SJSA1 (cell line): ENCODE measurements at places on chromosomes 3 and 15.

GRCh38 chr3:128681369-128681829 is 30.8 kb upstream of the RPN1 start:
- DNase-seq = no peak

- peak; percentile 75 for DNase-seq
Observed at GRCh38 chr3:24220859-24221657, 273.6 kb downstream of the THRB start.

GRCh38 chr3:48543271-48543866 is 13.2 kb downstream of the PFKFB4 start:
- DNase-seq = no peak

GRCh38 chr3:46208167-46208704 is at the start of gene CCR1:
CCR1 (minus strand) TSS chr3:46208313; CDS start chr3:46204313, 4,000 bp downstream.
- peak; percentile 42 for DNase-seq

DNA sequence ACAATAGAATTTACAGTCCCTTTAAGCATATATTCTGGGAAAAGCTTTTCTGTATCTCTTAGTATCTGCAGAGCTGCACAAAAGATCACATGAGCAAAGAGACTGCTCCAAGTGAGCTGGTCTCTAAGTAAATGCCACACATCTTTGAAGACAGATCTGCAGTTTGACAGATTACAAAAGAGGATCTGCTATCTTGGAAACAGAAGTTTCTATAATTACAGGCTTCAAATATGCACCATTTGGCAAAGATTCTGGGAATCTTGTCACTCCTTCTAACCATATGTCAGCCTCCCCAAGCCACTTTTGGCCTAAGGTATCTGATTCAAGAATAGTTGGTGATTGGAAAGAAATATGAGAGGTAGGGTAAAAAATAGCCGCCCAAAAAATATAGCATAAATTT is 9.6 kb upstream of the CFAP44 start:
- no peak for DNase-seq

- DNase-seq = no peak
Observed at GRCh38 chr3:139939681-139940190, 4.8 kb downstream of the CLSTN2 start.

GRCh38 chr3:195727606-195728195 is 6.9 kb downstream of the MUC20 start:
- DNase-seq = no peak

- no peak for DNase-seq
Observed at GRCh38 chr3:39128951-39129350, 21.5 kb downstream of the TTC21A start.

- no peak for DNase-seq
Observed at GRCh38 chr3:10836676-10837075, 20.6 kb downstream of the SLC6A11 start.

GRCh38 chr3:44396200-44397171 is 57.9 kb downstream of the TCAIM start:
- no peak for DNase-seq

GRCh38 chr15:38555686-38556334 is 8.8 kb downstream of the RASGRP1 start:
- DNase-seq = no peak

- no peak for DNase-seq
Observed at GRCh38 chr15:70276401-70276800, 178.7 kb upstream of the TLE3 start.

GRCh38 chr3:150291515-150291914 is 116.6 kb upstream of the TSC22D2 start:
- no peak for DNase-seq

GRCh38 chr3:33420966-33421365 is 19.2 kb downstream of the UBP1 start:
- no peak for DNase-seq

GRCh38 chr15:47724346-47724745 is 7.0 kb downstream of the SEMA6D start:
- DNase-seq = no peak

- DNase-seq = no peak
Observed at GRCh38 chr3:65593780-65594752, 444.7 kb downstream of the MAGI1 start.
